ENCODE measurements at places on chromosomes 13 and 19.

- DNase-seq: no peak
These were observed 46.2 kb downstream of the KLF2 start for GRCh38 chr19:16370641-16371391.

GRCh38 chr13:44393391-44393790 is 19.8 kb downstream of the SERP2 start:
- no peak for DNase-seq

GRCh38 chr19:39796000-39796498 is 17.4 kb downstream of the LEUTX start:
- DNase-seq: no peak

DNA sequence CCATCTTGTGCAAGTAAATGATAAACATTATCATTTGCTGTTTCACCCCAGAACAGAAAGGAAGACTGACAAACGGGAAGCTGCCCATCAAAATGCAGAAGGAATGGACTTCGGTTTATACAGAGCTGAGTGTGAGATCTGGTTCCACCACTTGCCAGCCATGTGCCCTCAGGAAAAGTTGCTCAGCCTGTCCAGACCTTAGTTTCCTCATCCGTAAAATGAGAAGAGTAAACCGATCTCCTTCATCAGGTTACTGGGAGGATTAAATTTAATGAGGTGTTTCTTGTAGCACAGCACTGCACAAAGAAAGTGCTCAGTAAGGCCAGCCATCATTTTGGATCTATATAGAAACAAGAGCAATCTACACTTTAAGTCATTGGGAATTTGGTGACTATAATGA is 36.7 kb upstream of the SERP2 start:
- DNase-seq: no peak

- DNase-seq: no peak
These were observed 20.7 kb downstream of the AKT2 start for GRCh38 chr19:40264314-40265054.

DNA sequence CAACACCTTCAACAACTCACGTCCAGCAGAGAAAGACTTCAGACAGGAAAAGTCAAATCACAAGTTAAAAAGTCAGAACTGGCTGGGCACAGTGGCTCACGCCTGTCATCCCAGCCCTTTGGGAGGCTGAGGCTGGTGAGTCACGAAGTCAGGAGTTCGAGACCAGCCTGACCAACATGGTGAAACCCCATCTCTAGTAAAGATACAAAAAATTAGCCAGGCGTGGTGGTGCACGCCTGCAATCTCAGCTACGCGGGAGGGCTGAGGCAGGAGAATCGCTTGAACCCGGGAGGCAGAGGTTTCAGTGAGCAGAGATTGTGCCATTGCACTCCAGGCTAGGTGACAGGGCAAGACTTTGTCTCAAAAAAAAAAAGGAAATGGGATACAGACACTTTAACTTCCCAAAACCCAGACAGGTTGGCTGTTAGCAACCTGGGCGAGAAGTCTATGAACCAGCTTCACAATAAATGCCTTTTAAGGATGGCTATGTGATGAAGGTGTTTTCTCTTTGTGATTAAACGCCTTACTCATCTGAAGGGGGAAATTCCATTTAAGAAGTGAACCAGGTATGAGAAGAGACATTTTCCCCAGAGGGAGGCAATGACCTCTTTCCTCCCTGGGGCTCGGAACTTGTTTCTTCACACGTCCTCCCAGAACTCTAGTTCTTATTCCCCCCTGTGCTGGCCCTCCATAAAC is 80.4 kb downstream of the INSR start:
- DNase-seq: no peak

- DNase-seq: no peak
These were observed 39.8 kb upstream of the TPM4 start for GRCh38 chr19:16036397-16036925.

DNA sequence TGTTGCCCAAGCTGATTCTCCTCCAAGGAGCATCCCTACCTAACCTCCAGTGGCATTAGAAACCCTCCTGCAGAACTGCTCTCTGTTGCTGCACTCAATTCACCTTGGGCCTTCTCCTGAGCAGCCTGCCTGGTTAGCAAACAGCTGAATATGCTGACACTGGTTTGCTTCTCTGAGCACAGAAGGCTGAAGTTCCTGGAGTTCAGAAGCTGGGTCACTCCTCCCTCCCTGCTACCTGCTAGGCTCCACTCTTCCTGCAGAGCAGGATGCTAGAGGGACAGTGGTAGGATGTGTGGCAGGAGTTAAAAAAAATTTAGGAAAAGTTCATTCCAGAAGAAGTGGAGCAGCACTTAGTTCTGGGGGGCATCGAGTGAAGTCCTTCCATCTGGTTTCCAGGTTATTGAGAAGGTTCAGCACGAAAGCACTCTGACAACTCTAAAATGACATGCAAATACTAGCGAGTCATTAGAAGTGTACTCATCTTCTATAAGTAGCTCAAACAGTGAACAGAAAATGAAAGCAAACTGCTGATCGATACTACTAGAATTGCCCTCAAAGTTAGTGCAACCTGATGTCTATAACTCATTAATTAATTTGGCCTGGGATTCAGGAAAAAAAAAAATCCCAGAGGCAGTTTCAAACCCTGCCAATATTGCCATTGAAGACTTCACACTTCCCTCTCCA is 293.7 kb downstream of the POU4F1 start:
- DNase-seq: no peak

DNA sequence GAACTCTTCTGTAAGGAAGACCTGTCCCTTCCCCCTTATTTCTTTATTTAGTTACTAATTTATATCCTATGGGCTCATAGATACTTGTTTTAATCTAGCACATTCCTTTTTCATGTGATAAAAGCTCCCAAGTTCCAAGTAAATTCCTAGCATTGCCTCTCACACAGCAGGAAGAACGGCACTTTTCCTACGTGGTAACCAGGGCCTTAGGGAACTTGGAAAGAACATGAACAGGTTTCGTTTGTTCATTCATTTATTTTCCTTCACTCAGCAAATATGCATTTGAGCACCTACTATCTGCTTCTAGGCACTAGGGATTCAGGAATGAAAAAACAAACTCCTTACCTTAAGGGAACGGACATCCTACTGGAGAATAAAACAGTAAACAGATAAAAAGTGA is 125.1 kb downstream of the SIPA1L3 start:
- DNase-seq: no peak

DNA sequence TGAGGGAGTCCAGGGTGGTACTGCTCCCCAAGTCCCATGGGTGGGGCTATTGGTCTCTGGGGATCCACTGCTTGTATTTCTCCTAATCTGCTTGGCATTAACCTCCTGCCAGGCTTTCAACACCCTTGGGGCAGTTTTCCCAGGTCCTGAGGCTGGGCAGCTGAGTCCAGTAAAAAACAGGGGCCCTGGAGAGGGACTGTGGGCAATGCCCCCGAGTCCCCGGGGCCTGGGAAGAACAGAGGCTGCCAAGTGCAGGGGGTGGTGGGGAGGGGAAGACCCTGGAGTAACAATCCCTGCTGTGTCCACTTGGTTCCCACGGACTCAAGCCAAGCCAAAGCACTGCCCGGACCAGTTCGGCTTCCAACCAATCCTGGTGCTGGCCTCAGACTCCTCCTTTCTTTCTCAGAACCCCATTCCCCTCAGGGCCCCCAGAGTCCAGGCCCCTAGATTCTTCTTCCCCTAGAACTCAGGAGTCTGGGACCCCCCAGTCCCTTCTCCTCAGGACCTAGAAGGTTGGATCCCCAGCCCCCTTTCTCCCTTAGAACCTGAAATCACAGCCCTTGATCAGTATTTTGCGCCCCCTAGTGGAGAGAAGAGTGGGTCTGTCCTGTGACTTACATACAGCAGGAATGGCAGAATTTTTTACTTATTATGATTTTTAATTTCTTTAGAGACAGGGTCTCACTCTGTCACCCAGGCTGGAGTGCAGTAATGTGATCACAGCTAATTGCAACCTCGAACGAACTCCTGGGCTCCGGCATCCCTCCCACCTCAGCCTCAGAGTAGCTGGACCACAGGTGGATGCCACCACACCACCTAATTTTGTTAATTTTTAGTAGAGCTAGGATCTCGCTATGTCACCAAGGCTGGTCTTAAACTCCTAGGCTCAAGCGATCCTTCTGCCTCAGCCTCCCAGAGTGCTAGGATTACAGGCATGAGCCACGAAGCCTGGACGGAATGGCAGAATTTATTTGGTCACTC is 3.7 kb upstream of the CLPTM1 start:
- peak; percentile 79 for DNase-seq

DNA sequence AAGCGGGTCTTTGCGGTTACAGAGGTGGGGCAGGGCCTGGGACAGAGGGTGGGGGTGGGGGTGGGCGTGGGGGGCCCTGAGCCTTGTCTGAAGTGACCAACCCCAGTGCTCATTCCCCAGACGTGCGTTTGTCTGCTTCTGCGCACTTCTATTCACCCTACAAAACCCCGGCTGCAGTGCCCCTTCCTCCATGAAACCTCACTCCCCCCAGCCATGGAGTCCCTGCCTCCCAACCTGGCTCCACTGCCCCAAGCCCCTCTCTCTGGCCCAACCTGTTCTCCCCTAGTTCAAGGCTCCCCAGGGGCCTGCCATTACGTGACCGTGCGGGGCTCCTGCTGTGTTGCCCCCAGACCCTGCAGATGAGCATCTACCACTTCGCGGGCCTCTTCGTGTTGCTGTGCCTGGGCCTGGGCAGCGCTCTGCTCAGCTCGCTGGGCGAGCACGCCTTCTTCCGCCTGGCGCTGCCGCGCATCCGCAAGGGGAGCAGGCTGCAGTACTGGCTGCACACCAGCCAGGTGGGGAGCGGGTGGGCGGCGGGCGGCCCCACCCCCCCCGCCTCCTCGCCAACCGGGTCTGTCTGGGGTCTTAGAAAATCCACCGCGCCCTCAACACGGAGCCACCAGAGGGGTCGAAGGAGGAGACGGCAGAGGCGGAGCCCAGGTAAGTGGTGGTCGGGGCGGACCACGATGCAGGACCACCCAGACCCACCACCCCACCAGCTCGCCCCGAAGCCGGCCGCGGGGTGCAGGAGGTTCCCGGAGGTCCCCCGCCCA is 8.2 kb downstream of the GRIN3B start:
- DNase-seq: no peak

- DNase-seq: no peak
These were observed 136.4 kb downstream of the STK24 start for GRCh38 chr13:98440390-98441055.

GRCh38 chr19:37906869-37907734 is at the start of gene SIPA1L3:
SIPA1L3 (plus strand) TSS chr19:37907208; CDS start chr19:38081566, 174,358 bp downstream.
- peak; percentile 86 for DNase-seq

DNA sequence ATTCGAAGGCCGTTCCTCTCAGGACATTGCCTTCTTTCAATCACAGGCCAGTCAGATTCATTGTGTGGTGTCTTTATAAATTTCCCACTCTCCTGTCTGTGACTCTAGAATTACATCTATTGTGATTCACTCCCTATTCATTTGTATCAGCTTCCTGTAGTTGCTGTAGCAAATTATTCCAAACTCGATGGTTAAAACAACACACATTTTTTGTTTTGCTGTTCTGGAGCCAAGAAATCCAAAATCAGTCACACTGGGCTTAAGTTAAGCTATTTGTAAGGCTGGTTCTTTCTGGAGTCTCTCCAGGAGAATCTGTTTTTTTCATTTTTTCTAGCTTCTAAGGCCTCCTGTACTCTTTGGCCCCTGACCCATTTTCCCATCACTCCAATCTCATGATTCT is 1487.0 kb upstream of the SLC10A2 start:
- DNase-seq: no peak

GRCh38 chr19:39401549-39402345 is 4.9 kb upstream of the ZFP36 start:
- DNase-seq: peak; percentile 65

DNA sequence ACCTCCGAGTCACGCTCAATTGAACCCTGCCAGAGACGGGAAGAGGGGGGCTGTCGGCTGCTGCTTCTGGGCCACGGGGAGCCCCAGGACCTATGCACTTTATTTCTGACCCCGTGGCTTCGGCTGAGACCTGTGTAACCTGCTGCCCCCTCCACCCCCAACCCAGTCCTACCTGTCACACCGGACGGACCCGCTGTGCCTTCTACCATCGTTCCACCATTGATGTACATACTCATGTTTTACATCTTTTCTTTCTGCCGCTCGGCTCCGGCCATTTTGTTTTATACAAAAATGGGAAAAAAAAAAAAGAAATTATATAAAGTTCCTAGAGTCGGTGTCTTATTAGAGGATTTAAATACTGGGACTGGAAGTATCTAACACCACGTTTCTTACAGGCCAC is 11.7 kb downstream of the TRIP10 start:
- DNase-seq: no peak

DNA sequence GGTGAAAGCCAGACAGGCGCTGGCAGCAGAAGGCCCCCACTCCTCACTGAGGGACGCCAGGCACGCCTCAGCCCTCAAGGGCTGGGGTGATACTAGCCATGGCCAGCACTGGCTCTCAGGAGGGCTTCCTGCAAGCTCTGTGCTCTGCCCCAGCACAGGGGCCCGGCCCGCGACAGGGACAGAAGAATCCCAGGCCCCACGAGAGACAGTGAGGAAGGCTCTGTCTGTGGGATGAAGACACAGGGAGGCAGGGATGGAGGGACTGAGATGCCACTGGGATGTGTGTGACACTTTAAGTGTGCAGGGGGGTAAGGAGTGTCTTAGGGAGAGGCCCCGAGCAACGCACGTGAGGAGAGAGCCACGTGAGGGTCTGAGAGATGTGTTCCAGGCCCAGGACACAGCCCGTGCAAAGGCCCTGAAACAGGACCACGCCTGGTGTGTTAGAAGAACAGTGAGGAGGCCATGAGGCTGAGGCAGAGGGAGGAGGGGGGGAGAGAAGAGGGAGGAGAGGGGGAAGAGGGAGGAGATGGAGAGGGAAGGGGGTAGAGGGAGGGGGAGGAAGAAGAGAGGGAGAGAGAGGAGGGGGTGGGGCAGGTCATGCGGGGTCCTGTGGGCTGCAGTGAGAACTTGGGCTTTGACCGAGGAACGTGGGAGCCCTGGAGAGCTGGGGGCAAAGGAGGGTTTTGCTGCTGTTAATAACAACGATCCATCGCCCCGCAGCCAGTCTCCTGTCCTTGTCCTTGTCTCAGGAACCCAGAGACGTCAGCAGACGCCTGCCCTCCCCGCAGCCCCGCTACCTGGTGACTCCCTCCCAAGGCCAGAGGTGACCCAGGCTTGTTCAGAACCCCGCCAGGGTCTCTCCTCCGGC is 7.2 kb downstream of the RPL36 start:
- DNase-seq: no peak

- DNase-seq: no peak
These were observed 189.5 kb upstream of the SLC10A2 start for GRCh38 chr13:103255587-103256301.

- no peak for DNase-seq
These were observed 5.6 kb upstream of the EEF1AKMT1 start for GRCh38 chr13:20779405-20779804.

DNA sequence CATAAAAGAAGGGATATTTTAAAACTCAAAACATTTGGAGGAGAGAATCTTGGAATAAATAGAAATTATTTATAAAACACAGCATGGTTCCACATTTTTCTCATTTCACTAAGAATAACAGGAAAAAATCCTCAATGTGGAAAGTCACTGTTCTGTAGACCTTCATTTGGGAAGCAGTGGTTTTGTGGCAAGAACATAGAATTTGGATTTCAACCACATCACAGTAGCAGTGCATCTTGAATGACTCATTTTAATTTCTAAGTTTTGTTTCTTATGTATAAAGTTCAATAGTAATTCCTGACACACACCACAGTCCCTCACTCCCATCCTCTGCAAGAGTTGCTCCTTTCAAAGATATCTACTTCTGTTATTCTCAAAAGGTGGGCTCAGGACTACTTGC is 264.0 kb downstream of the ENOX1 start:
- DNase-seq: no peak

GRCh38 chr13:106867249-106867648 is 299.3 kb upstream of the ARGLU1 start:
- DNase-seq: no peak

- DNase-seq: no peak
These were observed 10.2 kb downstream of the KRI1 start for GRCh38 chr19:10555610-10555973.

- no peak for DNase-seq
These were observed 29.0 kb downstream of the ZNF627 start for GRCh38 chr19:11626252-11626651.

GRCh38 chr13:63972328-63972727 is 2556.7 kb upstream of the PCDH20 start:
- no peak for DNase-seq
